ENCODE measurements at places on chromosomes 4 and X. TPM values are rescaled to one million over a fixed set of nuclear protein-coding genes. Genes with fewer than 3 reads are reported as not detected.

Gene SYN1
- total RNA-seq, result not detected

GRCh38 chrX:105134273-105134672, 86.2 kb downstream of the TEX13A start:
- DNase-seq, result no peak

Gene SERTM2
- not detected for total RNA-seq

Gene CFAP99
- total RNA-seq, result not detected

Gene HMGN5
- total RNA-seq, result 3.2 TPM

- no peak for DNase-seq
These were observed 24.8 kb downstream of the PDGFC start for GRCh38 chr4:156946516-156947424.

Gene TAF7L
- 0.26 TPM for total RNA-seq

GRCh38 chr4:139875411-139875825, 209.8 kb downstream of the MGST2 start:
- no peak for DNase-seq

Gene IGFBP7
- 558 TPM for total RNA-seq

GRCh38 chrX:125340490-125340889, 20.8 kb downstream of the TEX13C start:
- no peak for DNase-seq

- DNase-seq, result no peak
These were observed at the start of gene NPY1R for GRCh38 chr4:163332526-163333406. TSS of gene NPY1R (minus strand) at chr4:163332596. CDS start at chr4:163326554, 6,042 bp downstream.

Gene ARSJ
- 2.4 TPM for total RNA-seq

DNA sequence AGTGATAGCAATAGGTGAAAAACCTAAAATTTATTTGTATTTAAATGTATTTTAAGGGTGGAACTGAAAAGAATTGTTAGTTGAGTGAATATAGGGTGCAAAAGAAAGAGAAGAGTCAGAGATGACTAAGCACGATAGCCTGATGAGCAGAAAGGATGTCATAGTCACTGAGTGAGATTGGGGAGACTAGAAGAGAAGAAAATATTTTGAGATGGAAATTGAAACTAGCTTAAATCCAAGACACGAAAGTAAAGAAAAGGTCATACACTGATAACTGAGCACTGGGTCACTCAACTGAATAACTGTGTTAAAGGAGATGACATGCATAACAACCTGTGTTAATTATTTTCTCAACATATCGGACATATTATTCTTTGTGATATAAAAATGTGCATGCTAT, 55.5 kb downstream of the SPANXN4 start:
- DNase-seq, result no peak

Gene CFP
- total RNA-seq, result 11.8 TPM

DNA sequence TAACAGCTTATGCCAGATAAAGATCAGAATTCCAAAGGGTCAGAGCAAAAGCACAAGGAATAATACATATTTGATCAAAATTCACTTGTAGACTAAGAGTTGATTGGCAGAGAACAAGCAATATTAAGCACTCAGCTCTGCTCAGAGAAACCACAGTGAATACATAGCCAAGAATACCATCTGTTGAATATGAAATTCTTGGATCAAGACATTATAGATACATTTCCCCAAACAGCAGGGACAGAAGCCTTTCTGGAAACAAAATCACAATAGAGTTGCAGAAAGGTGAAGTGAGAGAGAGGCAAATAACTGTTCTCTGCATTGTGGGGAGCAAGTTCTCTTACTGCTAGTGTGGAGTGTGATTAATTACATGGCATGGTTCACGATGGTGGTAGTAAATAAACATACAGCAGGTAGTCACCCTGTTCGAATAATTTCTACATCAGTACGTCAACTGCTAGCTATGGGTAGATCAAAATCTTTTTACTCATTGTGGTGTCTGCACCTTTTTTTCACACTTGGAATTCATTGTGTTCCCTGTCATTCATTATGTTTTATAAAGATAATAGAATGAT, 366.7 kb downstream of the PCDH7 start:
- no peak for DNase-seq

- no peak for DNase-seq
These were observed 590.9 kb downstream of the ARAP2 start for GRCh38 chr4:35653451-35653850.

- DNase-seq, result no peak
These were observed 86.9 kb downstream of the EGF start for GRCh38 chr4:109999585-109999912.

Gene MYOZ2
- total RNA-seq, result 0.29 TPM

Gene TMSB15B
- total RNA-seq, result 1.7 TPM

GRCh38 chrX:43349363-43349762, 306.7 kb upstream of the MAOA start:
- no peak for DNase-seq

Gene TCP11X2
- not detected for total RNA-seq

GRCh38 chrX:72308566-72309296, 3.0 kb upstream of the CITED1 start:
- DNase-seq, result peak; percentile 85

DNA sequence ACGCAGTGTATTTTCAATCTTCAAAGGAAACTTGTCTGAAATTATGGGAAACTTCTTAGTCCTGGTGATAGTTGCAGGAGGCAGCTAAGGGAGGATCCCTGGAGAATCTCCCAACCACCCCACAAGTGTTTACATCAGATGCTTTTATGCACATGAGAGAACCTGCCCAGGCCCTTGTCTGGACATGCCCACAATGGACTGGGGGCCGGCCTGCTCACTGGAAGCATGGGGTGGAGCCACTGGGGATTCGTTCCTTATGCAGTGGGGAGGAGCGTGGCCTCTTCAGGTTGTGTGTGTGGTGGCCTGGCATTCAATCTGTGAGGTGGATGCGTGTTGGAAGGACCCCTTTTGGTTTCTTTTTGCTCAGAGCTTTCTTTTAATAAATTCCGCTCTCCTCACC, 398.7 kb upstream of the PPP1R2C start:
- DNase-seq, result no peak

- no peak for DNase-seq
These were observed 71.3 kb downstream of the MAP3K15 start for GRCh38 chrX:19443869-19444526.

- DNase-seq, result no peak
These were observed 6.4 kb downstream of the SCML2 start for GRCh38 chrX:18348047-18348446.

DNA sequence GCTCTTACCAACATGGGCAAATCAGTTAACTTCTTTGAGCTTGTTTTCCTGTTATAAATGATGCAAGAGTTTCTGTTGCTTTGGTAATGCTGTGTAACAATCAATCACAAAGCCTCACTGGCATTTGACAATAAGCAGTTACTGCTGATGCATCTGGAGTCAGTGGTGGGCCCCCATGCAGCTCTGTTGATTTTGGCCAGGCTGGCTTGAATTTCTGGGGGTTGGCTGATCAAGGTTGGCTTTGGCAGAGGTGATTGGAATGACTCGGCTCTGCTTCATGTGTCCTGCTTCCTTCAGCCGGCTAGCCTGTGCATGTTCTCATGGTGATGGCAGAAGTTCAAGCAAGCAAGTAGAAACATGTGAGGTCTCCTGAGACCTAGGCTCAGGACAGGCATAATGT, 90.4 kb downstream of the PHEX start:
- DNase-seq, result no peak

GRCh38 chr4:52711834-52712250, 39.4 kb downstream of the ERVMER34-1 start:
- DNase-seq, result no peak

DNA sequence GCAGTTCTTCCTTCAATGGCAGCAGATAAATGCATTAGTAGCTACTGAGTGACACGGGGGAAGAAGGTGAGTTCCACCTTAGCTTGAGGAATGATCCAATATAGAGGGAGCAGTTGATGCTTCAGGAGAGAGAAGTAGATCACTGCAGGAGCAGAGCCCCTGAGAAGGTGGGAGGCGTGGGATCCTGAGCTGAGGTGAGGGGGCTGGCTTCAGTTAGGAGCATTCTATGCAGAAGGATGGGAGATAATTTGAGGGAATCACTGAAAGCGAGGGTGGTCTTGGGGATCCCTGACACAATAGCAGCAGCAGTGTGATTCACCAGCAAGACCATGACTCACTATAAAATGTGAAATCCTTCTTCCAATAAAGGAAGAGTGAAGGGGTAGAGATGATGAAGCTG, 48.0 kb downstream of the XAGE2 start:
- DNase-seq, result no peak

GRCh38 chr4:169557061-169557636, 55.2 kb downstream of the NEK1 start:
- DNase-seq, result no peak

GRCh38 chr4:118587116-118587831, 97.9 kb upstream of the METTL14 start:
- DNase-seq, result no peak

GRCh38 chrX:124018023-124018422, 56.5 kb downstream of the STAG2 start:
- no peak for DNase-seq

DNA sequence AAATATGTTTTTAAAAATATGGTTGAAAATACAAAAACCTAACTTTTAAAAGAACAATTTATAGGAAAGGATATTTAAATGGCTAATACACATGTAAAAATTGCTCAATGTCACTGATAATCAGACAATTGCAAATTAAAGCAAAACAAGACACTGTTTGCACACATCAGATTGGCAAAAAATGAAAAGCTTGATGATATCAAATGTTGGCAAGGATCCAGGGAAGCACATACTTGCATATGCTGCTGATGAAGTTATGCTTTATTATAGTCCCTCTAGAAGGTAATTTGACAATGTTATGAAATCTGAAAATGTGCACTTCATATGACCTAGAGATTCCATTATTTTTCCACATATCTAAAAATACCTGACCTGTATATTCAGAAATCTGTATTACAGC, 45.7 kb upstream of the EPGN start:
- no peak for DNase-seq

DNA sequence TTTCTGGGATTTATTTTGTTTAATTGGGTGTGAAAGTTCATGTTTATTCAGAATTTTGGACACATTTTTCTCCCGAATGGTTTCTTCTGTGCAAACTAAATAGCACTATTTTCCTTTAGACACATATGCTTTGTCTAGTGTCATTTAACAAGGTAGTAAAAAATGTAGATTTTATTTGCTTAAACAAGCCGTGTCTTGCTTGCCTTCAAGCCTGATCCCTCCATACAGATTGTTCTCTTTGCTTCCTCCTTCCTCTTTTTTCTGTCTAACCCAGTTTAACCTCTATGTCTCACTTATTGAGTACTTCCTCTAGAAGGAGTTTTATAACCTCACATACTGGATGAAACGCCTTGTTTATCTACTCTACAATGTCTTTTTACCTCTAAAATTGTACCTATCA, 211.8 kb downstream of the NPFFR2 start:
- no peak for DNase-seq

DNA sequence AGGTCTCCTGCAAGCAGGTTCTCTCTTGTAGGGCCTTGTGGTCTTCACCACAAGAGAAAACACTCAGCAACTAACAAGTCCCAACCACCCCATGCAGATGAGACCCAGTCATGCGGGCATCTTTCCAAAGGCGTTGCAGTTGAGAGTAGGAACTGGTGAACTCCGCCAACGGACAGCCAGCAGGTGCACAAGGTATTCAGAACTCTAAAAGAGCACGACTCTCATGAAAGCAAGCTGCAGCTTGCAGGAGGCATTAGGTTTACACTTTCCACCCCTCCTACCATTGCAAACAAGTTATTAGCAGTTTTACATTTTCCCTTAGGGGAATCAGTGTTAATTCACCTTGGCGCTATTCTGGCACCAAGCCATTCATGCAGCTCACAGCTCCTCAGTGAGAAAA, 173.4 kb upstream of the KIT start:
- DNase-seq, result no peak

Gene FSTL5
- total RNA-seq, result not detected

GRCh38 chrX:13235930-13236329, 83.9 kb downstream of the ATXN3L start:
- no peak for DNase-seq

Gene AFF2
- total RNA-seq, result 6.0 TPM

Gene EVC2
- total RNA-seq, result 4.0 TPM

Gene SLC9B1
- 0.87 TPM for total RNA-seq
